GM13977 (cell line): ENCODE measurements at places on chromosomes 6 and 20.

GRCh38 chr20:40493549-40493948 is 195.5 kb downstream of the MAFB start:
- DNase-seq = no peak

DNA sequence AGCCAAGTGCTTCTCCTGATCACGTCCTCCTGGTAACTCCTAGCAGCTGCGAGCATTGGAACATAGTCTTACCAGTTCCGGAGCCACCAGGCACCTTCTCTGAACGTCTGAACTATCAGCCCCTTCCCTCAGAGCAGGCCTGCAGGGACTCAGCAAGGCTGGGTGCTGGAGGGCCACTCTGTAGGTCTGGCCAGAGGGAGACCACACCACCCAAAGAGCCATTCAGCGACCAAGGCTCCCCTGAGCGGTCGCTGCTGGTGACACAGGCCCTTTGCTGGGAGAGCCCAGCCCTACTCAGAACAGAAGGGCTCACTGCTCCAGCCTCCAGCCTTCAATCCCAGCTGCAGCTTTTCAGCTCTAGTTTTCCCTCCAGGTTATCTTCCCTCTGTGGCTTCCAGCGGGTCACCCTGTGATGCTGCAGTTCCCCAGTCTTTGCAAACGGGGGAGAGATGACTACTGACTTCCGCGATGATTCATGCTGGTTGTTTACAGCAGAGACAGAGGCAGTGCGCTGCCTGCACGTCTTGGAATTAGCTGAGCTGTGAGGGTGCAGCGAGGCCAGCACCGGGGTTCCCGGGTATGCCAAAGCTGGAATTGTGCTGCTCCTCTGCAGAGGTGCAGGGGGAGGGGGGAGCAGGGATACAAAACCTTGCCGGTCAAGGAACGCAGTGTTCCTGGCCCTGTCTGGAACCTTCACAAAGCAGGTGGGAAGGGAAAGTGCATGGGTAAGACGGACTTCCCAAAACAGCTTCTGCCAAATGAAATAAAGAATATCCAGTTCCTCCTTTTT is 161.4 kb downstream of the LY86 start:
- DNase-seq = no peak

- DNase-seq = no peak
Observed at GRCh38 chr6:13117570-13117969, 210.8 kb downstream of the TBC1D7 start.

DNA sequence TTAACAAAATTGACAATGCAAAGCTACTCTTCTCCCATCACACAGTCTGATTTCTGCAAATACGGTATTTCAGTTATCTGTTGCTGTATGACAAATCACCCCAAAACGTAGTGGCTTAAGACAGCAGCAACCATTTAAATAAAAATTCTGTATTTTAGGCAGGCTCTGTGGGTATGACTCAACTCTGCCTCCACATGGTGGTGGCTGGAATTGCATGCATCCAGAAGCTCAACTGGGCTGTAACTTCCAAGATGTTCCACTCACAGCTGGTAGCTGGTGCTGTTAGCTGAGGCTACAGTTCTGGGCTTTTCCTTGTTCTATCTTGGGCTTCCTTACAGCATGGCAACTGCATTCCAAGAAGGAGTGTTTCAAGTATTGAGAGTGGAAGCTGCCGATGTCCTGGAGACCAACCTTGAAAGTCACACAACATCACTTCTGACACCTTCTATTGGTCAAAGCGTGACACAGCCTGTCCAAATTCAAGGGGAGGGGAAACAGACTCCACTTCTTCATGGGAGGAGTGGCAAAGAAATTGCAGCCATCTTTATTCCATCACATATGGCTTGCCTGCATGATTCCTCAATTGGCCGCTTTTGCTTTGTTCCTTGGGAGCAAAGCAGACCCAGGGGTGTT is 39.7 kb upstream of the TULP1 start:
- peak; percentile 34 for DNase-seq

GRCh38 chr6:20791944-20792343 is 257.7 kb downstream of the CDKAL1 start:
- DNase-seq = no peak

GRCh38 chr6:19478992-19479391 is 358.2 kb upstream of the ID4 start:
- DNase-seq = no peak

DNA sequence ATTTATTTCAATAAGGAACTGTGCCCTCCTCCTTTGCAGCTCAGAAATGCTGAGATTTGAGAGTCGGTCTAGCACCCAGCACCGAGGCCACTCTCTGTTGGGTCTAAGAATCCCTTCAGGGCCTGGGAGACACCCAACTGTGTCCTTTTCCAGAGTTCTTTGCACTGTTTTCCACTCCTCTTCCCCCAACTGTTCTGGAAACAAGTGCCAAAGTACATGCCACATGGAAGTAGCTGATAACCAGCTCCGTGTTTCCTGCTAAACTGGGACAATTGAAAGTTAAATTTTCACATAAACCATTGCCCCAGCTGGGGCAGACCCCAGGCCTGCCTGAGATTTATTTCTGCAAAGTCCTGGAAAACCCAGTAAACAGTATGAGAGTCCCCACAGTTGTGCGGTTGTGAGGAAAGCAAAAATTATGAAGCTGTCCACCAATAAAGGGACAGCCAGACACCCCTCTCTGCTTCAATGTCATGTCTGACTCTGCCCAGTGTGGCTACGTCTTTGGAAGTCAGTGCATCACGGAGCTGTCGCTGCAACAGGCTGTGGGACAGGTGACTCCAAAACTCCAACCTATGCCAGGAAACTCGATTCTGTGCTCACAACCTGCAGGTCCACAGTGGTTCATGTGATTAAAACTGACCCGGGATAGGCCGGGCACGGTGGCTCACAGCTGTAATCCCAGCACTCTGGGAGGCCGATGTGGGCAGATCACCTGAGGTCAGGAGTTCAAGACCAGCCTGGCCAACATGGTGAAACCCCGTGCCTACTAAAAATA is 178.0 kb upstream of the AFDN start:
- no peak for DNase-seq

DNA sequence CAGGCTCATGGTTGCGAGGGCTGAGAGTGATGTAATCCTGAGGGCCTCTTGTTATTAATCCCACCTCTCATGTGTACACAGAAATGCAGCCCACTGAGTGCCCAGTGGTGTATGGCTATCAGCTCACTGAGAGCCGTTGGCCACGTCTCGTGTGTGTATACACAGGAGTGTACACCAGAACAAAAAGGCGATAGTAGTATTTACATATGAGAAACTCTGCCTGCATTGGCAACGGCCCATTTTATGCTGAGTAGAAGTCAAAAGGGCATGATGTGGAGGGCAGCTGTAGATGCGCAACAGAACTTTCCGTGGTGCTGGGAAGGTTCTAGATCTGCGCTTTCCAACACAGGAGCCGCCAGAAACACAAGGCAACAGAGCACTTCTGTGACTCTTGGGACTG is 28.9 kb upstream of the CDH4 start:
- DNase-seq = no peak

- DNase-seq = no peak
Observed at GRCh38 chr20:3871550-3872265, 17.5 kb upstream of the PANK2 start.

- DNase-seq = peak; percentile 50
Observed at GRCh38 chr6:28589234-28589956, 63.7 kb downstream of the GPX5 start.

GRCh38 chr6:125020385-125020784 is 58.1 kb downstream of the RNF217 start:
- DNase-seq = no peak

DNA sequence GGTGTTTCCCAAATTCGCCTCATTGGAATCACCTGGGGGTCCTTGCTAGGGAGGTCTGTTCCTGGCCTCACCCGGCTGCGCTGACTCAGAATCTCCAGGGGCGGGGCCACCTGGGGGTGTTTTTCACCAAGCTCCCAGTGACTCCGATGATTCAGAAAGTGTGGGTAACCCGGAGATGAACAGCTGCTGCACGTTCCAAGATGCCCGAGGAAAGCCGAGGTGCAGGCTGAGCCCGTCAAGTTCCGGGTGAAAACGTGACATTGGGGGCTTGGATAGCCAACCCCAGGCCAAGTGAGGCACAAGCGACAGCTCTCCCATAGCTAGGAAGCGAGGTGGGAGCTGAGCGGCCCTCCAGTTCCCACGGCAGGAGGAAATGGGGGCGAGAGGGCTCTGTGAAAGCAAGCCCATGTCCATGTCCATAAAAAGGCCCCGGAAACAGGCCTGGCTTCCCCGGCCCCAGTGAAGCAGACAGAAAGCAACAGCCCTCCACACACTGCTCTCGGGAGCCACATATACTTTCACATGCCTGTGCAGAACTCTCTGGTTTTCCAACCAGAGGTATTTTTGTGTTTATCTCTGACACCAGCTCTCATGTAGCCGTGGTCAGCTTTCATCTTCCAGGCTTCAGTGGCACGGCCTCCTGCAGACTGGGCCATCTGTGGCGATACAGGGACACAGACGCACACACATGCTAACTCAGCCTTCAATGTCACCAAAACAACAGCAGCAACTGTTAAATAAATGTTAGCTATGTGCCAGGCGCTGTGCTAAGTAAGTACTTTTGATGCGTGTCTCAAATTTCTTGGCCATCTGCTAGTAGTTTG is 90.7 kb upstream of the CCDC28A start:
- DNase-seq = no peak

DNA sequence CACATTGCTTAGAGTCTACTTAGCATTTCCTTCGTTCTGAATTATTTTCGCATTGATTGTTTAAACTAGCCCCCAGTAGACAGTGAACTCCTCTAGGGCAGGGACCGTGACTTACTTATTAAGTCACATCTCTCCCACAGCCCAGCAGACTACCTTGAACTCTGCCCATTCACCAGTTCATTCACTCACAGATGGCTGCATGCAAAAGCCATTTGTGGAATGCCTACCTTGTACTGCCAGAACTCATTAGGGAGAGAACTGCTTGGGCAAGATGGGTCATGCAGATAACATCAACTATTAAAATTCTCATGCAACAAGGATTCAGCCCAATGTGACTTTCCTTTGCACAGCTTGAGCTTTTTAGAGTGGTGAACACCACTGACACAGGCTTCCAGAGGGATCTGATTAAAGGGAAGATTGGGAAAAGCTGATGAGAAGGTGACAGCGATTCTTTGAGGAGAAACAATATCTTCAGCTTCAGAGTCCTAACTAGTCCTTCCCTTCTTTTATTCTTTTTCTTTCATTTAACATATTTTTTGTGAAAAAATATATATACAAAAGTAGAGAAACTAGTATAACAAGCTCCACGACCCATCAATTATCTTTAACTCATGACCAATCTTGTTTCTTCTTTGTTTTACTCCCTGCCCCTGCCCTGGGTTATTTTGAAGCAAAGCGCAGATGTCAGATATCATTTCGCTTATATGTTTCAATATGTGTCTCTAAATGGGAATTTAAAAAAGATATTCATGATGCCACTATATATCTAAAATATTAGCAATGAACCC is 273.9 kb downstream of the CDC5L start:
- no peak for DNase-seq

GRCh38 chr6:52538901-52539354 is 37.9 kb downstream of the TRAM2 start:
- DNase-seq = no peak

DNA sequence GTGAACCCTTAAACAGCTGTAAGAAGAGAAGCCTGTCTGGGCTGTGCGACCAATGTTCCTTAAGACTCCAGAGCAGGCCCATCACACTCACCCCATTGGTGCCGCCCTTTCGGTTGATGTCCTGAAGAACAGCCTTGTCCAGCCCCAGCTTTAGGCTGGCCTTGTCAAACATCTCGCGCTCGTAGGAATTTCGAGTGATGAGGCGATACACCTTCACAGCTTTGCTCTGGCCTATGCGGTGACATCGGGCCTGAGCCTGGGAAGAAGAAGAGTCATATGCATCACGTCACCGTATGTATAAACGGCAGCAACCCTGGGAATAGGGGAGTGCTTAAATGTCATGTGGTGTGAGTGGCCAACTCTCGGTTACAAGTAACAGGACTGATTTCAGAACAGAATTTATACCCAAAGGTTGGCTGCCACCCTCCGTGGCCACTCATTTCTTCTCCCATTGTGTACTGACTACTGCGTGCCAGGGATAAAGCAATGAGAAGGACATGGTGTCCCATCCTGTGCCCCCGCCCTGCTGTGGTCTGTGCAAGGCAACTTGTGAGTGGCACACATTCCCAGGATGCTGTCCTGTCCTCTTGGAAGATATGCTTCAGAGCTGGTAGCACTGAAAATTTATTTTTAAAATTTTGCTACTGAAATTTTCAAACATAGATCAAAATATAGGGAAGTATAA is 90.7 kb upstream of the EMILIN3 start:
- DNase-seq = no peak

DNA sequence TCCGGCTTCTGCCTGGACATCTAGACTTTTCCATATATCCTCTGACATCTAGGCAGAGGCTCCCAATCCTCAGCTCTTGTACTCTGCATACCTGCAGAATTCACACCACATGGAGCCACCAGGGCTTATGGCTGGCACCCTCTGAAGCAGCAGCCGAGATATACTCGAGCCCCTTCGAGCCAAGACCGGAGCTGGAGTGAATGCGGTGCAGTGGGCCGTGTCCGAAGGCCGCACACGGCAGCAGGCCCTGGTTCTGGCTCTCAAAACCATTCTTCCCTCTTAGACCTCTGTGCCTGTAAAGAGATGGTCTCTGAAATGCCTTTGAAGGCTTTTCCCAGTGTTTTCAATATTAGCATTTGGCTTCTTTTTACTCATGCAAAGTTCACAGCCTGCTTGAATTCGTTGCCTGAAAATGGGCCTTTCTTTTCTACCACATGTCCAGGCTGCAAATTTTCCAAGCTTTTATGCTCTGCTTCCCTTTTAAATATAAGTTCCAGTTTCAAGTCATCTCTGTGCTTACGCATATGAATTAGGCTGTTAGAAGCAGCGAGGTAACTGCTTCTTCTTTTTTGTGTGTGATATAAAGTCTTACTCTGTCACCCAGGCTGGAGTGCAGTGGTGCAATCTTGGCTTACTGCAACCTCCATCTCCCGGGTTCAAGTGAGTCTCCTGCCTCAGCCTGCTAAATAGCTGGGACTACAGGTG is 3.8 kb upstream of the SIRPB1 start:
- no peak for DNase-seq

DNA sequence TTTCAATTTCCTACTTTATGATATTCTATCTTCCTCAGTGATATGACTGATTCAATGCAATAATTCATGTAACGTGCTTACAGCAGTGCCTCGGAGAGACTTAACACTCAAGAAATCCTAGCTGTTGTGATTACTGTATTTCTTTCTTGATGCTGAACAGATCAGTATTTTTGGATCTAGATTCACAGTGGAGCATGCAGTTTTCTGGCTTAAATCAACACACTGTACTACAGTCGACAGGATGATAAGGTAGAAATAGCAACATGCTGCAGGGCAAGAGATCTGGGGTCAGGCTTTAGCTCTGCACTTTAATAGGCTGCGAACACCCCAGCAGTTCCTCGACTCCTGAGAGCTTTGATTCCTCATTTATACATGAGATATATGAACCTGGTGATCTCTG is 161.0 kb downstream of the AIG1 start:
- no peak for DNase-seq
